ENCODE measurements at places on chromosomes 7 and 10. TPM values are rescaled to one million over a fixed set of nuclear protein-coding genes. Genes with fewer than 3 reads are reported as not detected.

The CYP17A1 gene
- polyA plus RNA-seq, result 0.24 TPM

GRCh38 chr7:39259391-39260003 is 281.8 kb downstream of the POU6F2 start:
- DNase-seq, result no peak

- peak; percentile 50 for DNase-seq
Measured at GRCh38 chr7:2633538-2634266, 1.9 kb downstream of the TTYH3 start.

GRCh38 chr10:6926971-6927370 is 346.9 kb upstream of the PRKCQ start:
- DNase-seq, result no peak

- peak; percentile 60 for DNase-seq
Measured at GRCh38 chr10:126315494-126316177, 72.6 kb downstream of the ADAM12 start.

Data from brain (organoid and tissue), 16 donors.